Cortex of kidney (tissue), 1 donor: ENCODE measurements at places on chromosomes 6 and 20.

DNA sequence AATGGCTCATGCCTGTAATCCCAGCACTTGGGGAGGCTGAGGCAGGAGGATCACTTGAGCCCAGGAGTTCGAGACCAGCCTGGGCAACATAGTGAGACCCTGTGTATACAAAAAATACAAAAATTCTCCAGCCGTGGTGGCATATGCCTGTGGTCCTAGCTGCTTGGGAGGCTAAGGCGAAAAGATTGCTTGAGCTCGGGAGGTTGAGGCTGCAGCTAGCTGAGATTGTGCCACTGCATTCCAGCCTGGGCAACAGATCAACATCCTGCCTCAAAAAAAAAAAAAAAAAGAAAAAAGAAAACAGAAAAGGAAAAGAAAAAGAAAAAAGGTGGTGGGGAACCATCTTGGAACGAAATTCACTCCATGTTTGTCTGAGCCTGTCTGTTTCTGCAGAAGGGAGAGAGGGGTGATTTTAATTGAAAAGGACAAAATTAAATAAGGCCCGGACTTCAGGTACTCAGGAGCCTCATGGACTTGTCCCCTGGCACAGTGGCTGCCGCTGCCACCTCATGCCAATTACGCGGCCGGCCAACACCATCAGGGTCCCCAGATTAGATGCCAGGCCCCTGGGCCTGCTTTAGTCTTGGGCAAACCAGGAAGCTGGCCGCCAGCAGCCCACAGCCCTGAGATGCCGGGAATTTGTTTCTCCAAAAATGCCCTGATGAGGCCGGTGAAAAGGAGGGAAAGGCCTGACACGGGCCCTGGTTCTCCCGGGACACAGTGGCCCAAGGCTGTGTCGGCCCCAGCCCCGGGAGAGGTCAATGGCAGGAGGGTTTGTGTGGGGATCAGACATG, 37.8 kb upstream of the STX16 start:
- DNase-seq, result no peak

GRCh38 chr6:144782634-144783033, 497.5 kb downstream of the UTRN start:
- no peak for DNase-seq

DNA sequence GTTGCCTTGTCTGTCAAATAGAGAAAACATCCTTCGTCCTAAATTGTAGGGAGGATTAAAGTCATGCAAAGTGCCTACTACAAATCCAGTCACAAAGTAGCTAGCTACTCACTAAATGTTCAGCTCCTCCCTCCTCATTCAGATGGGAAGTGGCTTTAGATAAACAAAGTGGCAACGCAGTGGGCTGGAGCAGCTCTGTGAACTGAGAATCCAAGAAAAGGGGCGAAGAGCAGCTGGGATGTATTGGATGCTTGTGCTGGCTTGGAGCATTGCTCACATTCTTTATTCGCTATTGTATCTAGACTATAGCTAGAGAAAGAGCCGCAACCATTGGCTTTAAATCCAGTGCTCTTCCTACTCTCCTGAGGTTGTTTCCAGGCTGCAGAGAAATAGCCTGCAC, 10.3 kb downstream of the MOG start:
- DNase-seq, result no peak

- DNase-seq, result no peak
These were observed 10.1 kb downstream of the ISM1 start for GRCh38 chr20:13231031-13231752.

DNA sequence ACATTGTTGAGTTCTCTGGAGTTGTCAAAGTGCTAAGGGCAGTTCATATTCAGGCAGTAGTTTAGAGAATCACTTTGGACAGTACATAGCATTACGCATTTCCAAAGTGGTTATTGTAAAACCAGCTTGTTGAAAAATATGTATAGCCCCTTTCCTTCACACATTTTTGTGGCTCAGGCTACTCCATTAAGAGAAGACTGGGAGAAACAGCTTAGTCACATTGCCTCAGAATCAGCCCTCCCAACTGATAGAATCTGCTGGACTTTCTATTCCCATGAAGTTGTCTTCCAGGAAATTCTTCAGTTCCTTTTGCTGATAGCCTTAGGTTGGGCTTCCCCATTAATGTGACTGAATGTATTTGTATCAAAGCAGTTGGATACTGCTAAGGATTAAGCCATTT, 39.5 kb upstream of the HDGFL1 start:
- DNase-seq, result no peak
